Motor neuron (in vitro differentiated cells): ENCODE measurements at places on chromosomes 3 and 15. TPM values are rescaled to one million over a fixed set of nuclear protein-coding genes. Genes with fewer than 3 reads are reported as not detected.

The CFAP100 gene
- total RNA-seq, result 0.22 and 0.75 TPM in 2 replicates

- ATAC-seq, result peak; percentile 37
Measured at GRCh38 chr3:30162579-30162978, 443.8 kb upstream of the TGFBR2 start.

GRCh38 chr3:170418422-170419398 is at the start of gene CLDN11:
TSS of gene CLDN11 (plus strand) at chr3:170418868. CDS start at chr3:170419067, 199 bp downstream.
- ATAC-seq, result peak; percentile 82

DNA sequence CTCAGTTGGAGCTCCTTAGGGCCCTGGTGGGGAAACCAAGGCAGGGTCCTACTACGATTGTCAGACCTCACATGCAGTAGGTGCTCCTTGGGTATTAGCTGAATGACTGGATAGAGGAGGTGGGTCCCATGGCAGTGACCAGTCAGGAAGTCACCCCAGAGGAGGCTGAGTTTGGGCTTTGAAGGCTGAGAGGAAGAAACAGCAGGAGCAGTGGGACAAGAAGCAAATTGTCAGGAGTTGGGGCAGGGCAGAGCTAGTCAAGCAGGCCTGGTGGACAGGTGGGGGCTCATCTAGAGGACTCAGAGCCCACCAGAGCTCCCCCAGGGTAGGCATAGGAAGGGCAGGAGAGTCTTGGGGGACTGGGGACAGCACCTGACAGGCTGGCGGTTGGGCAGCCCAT is 3.1 kb downstream of the NBEAL2 start:
- ATAC-seq, result no peak

DNA sequence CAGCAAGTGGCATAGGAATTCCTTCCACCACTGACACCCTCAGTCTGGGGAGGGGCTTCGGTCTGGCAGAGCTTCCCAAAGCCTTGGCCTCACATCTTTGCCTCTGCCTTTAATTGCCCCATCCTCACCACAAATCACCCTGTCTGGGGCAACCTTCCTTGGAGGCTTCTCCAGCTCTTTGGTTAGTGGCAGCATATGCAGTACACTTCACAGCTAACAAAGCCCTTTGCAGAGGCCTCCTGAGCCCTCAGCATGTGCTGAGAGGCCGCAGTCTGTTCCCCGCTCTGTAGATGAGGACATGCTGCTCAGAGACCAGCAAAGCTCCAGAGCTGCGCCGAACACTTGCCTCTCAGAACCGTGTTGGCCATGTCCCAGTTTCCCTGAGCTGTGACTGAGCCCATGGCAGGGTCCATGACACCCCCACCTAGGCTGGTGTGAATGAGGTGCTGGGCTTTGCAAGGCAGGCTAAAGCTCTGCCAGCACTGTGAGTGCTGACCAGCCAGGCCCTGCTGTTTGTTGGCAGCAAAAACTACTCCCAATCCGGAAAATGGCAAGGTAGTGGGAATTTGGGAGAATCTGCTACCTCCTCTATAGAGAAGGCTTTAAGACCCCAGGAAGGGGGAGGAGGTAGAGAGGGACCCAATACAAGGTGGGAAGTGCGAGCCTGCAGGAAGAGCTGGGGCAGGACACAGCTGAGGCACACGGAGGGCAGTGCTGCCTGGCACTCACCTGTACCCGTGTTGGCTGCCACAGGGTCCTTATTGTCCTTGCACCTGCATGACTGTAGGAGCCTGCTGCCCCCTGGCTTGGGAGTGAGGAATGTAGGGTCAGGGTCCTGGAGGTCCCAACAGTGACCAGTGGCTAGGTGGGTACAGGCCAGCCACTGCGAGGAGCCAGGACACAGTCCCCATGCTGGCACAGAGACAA is 8.4 kb upstream of the KLF15 start:
- ATAC-seq, result no peak

The ACSBG1 gene
- 0.79 and 1.7 TPM in 2 replicates for total RNA-seq

DNA sequence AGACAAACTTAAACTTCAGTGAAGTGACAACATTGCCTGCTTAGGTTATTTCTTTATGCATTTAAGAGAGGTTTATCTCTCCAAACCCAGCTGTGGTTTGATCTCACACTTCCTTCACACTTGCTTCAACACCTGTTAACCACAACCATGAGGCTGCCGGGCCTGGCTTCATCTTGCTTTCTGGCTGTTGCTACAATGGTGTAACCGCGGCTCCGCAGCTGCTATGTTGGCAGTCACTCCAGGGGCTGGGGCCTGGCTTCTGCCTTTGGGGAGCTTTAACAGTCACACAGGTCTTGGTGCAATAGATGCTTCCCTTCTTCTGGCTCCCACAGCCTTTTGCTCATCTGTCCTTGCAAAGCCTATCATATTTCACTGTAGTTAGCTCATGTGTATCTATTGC is 72.9 kb upstream of the MNS1 start:
- no peak for ATAC-seq

- ATAC-seq, result no peak
Measured at GRCh38 chr3:27451251-27451650, 32.9 kb downstream of the SLC4A7 start.

The ADCY5 gene
- 11.3 and 13.1 TPM in 2 replicates for total RNA-seq

The C3orf20 gene
- total RNA-seq, result 0.21 and 0.22 TPM in 2 replicates

The MLH1 gene
- total RNA-seq, result 40.9 and 46.6 TPM in 2 replicates

- ATAC-seq, result no peak
Measured at GRCh38 chr3:150635526-150635925, 32.4 kb downstream of the SELENOT start.

The TMEM42 gene
- total RNA-seq, result 21.5 and 21.8 TPM in 2 replicates

GRCh38 chr15:47725906-47726305 is 8.6 kb downstream of the SEMA6D start:
- no peak for ATAC-seq

The DNAJA4 gene
- 2.3 and 2.7 TPM in 2 replicates for total RNA-seq

GRCh38 chr3:31668242-31668641 is 135.5 kb downstream of the STT3B start:
- ATAC-seq, result no peak

DNA sequence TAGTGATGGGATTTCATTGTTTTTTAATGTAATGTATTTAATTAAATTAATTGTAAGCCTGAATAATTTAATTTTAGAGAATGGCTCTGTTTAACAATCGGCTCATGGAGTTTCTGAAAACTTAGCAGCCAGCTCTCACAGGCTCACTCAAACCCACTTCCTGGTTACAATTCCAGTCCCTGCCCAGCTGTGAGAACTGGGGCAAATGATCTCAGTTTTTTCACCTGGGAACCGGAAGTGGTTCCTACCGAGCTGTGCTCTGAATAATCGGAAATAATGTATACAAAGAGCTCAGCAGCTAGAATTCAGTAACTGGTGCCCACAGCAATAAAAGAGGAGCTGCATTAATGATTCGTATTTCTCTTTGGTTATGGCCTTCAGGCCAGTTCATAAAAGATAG is 244.3 kb upstream of the MCTP2 start:
- no peak for ATAC-seq

- peak; percentile 33 for ATAC-seq
Measured at GRCh38 chr3:14415501-14415900, 13.1 kb downstream of the SLC6A6 start.

The DZIP1L gene
- total RNA-seq, result 3.9 and 8.9 TPM in 2 replicates

The SCN11A gene
- total RNA-seq, result 1.2 TPM in 2 replicates

DNA sequence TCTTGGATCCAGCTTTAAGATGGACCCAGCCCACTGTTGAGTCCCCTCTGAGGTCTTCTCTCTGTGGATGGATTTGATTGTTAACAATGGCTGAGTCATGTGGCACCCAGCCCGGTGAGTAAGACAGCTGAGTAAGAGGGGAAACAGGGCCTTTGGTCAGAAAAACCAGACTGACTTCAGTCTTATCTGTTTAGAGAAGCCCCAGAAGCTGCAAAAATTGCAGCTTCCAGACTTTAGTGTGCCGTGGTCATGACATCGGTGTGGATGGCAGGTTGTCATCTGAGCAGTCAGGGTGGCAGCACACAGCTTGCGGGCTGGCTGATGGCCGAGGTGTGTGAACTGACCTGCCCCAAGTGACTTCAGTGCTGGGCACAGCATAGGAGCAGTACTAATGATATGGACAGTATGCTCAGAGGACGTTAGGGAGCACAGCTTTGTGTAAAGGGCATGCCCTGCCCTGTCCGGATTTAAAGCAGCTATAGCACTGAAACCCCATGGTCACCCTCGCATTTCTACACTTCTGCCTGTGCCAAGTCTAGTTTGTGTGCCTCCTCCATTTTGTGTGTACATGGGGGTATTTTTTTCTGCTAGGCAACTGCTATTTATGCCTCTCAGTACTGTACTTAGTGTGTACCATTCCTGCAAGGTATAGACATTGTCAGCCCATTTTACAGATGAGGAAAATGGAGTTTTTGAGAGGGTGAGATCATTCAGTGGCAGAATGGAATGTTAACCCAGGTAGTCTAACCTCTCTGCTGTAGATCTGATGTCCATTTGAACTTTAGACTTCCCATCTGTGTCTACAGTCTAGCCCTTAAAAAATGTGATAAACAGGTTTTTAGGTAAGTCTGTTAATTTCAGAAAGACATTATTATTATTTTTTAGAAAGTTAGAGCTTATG is 44.4 kb downstream of the FLNB start:
- peak; percentile 82 for ATAC-seq

DNA sequence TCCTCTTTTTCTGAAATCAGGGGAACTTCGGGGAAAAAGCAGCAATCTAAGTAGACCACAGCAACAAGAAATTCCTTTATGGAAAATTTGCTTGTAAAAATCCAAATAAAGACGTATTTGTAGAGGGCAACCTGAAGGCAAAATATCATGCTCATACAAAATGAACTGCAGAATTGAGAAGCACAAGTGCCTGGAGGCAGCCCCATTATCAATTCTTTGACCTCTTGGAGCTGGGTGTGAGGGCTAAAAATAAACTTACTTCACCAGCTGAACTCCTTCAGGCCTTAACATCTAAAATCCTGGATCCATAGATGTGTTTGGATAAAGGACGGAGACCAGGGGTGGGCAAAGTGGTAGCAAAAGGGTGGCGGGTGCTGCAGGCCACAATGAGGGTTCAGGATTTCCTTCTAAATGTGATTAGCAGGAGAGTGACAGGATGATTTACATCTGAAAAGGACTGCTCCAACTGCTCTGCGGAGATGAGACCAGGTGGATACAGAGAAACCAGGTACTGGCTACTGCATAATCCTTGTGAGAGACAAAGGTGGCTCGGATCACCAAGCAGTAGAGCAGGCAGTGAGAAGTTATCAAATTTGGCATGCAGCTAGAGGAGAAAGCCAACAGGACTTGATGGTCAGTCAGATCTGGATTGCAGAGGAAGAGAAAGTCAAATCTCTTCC is 81.7 kb upstream of the TJP1 start:
- peak; percentile 25 for ATAC-seq

The P2RY1 gene
- 1.7 and 2.0 TPM in 2 replicates for total RNA-seq

DNA sequence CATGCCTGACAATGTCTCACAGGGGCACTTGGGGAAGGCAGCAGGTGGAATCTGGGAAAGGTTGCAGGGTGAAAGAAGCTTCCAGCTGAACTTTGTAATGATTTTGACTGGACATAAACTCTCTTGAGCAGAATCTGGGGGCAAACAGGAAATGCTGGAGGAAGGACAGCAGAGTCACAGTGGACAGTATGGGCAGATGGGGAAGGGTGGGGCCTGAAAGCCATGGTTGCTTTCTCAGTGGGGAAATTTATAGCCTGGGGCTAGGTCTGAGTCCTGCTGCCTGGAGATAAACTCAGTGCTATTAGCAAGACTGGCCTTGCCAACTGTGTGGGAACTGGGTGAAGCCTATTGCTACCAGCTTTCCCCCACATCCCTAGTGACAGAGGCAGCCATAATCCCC is 203.2 kb downstream of the OSBPL10 start:
- ATAC-seq, result no peak

The CRTC3 gene
- 32.0 and 33.1 TPM in 2 replicates for total RNA-seq

DNA sequence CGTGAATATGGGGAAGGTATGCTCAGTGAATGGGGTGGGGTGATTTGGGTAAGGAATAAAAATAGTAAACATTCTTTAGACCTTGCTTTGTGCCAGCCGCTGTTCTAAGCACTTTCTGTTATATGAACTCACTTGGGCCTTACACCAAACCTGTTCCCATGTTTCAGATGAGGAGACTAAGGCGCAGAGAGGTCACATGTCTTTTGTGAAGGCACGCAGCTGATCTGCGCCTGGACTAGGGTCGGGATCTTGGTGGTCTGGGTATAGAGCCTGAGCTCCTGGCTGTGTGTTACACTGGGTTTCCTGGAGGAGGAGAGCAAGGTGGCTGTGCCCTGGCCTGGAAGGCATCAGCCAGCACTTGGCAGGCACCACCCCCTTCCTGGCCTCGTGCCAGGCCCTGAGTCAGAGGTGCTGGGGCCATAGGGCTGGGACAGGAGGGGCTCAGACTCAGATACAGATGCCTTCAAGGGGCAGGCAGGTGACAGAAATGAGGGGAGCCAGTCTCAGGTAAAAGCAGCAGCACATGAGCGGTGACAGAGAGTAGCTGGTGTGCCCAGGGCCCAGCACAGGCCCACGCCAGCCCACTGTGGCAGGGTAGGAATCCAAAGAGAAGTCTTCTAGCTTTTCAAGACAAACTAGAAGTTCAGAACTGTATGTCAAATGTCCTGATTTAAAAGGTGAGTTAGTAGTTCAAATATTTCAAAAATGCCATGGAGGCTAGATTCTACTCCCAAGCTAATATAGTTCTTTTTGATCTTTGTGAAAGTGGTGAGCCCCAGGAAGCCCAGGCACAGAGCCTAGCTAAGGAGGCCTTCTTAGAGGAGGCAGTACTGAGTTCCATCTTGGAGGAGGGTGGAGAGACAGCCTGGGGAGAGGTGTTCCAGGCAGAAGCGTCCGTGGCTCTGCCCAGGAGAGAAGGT is 83.1 kb downstream of the DNAJB8 start:
- ATAC-seq, result peak; percentile 84

DNA sequence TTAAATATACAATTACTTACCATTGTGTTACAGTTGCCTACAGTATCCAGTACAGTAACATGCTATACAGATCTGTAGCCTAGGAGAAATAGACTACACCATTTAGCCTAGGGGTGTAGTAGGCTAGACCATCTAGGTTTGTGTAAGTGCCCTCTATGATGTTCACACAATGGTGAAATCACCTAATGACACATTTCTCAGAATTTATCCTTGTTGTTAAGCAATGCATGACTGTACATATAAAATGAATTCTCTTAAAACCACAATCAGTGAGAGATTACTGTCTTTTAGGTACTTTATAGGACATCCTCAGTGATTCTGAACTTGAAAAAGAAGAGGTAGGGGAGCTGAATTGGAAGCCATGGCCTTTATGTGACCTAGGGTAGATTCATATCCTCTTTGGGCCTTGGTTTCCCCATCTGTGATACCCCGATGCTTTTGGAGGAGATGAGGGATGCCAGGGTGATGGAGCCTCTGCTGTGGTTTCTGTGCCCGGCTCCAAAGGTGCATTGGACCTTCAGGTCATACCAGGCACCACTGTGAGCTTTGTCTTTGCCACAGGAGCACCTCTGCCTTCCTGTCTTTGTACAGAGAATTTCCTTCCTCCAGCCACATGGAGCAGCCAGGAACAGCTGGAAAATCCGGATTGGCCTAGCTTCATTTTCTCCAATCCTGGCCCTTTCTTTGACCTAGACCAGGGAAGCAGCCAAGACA is 51.9 kb upstream of the FLNB start:
- no peak for ATAC-seq

GRCh38 chr15:71125831-71126450 is 10.7 kb downstream of the THSD4 start:
- ATAC-seq, result no peak

- no peak for ATAC-seq
Measured at GRCh38 chr15:74451322-74451721, 9.6 kb downstream of the UBL7 start.
